Stimulated activated CD8-positive, alpha-beta memory T cell treated with anti-CD3 and anti-CD28 coated beads, Interleukin-7, amount 100 ng/mL, for 1 hour (primary cell): ENCODE measurements at places on chromosomes 7 and 10.
A peak's percentile ranks its signal among the peaks of the same experiment; 100 is the strongest.

- no peak for DNase-seq
These were observed 17.7 kb upstream of the EXOC4 start for GRCh38 chr7:133234961-133235875.

- no peak for DNase-seq
These were observed 263.6 kb downstream of the DOCK4 start for GRCh38 chr7:111942450-111943081.

- no peak for DNase-seq
These were observed 28.2 kb downstream of the ZNF25 start for GRCh38 chr10:37948210-37948609.

DNA sequence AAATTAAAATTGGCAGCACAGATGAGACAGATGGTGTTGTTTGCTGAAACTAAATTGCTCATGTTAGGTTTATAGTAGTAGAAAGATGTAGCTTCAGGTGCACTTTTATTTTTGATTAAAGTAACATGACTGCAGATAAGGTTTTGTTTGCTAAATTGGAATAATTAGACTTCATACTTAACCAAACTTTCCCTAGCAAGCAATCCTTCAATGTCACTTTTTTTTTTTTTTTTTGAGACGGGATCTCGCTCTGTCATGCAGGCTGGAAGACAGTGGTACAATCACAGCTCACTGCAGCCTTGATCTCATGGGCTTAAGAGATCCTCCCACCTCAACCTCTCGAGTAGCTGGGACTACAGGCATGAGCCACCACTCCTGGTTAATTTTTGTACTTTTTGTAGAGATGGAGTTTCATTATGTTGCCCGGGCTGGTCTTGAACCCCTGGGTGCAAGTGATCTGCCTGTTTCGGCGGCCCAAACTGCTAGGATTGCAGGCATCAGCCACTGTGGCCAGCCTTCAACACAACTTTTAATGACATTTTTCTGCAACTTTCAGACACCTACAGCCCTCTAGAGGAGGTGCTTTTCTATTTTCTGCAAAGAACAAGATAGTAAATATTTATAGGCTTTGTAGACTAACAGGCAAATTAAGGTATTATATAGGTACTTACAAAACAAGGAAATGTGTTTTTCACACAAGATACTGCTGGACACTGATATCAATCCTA, 84.8 kb upstream of the CCNY start:
- no peak for DNase-seq

DNA sequence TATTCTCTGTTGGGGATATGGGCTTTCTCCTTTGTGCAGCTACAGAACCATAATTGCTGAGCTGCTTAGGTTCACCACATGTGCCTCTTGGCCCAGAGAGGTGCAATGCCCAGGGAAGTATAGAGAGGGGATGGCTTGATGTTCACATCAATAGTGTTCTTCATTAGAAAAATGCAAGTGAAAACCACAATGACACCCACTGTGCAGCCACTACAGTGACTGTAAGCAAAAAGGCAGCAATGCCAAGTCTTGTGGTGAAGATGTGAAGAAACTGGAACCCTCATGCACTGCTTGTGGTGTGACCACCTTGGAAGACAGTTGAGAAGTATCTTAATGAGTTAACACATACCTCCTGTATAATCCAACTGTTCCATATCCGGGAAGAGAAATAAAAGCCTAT, 318.9 kb upstream of the ZMIZ1 start:
- no peak for DNase-seq

DNA sequence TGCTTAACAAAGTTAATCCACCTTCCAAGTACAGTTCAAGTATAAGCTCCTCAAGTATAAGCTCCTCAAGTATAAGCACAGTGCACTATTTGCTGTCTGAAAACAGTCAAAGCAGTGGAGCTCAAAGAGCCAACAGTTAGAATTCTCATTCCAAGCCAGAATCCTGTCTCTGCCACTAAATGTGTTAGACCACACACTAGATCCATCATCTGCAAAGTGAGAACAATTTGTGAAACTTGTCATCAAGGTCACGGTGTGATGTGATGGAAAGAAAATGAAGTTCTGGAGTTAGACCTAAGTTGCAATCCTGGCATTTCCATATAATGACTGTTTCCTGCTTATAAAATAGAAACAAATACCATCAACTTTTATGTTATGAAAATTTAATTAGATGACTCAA, 602.5 kb downstream of the TNS3 start:
- DNase-seq = no peak

- DNase-seq = no peak
These were observed 2.6 kb upstream of the ANKRD61 start for GRCh38 chr7:6028563-6028962.

DNA sequence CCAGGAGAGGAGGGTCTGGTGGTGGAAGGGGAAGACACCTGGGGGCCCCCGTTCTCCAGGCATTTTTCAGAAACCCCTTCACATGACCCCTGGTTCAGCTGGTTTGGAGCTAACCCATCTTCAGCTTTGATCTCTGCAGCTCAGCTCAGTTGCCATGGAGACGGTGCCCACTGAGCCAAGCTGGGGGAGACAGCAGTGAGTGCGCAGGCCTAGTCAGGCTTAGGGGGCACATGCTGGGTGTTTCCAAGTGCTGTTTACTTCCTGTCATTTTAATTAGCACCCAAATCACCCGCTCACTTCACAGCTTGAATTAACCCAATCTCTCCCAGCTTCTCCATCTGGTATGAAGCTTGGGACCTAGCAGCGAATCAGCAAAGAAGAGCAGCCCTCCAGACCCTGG, 9.0 kb downstream of the SPOCK2 start:
- DNase-seq = peak; percentile 58

GRCh38 chr7:1851721-1852516, 181.8 kb downstream of the ELFN1 start:
- no peak for DNase-seq

DNA sequence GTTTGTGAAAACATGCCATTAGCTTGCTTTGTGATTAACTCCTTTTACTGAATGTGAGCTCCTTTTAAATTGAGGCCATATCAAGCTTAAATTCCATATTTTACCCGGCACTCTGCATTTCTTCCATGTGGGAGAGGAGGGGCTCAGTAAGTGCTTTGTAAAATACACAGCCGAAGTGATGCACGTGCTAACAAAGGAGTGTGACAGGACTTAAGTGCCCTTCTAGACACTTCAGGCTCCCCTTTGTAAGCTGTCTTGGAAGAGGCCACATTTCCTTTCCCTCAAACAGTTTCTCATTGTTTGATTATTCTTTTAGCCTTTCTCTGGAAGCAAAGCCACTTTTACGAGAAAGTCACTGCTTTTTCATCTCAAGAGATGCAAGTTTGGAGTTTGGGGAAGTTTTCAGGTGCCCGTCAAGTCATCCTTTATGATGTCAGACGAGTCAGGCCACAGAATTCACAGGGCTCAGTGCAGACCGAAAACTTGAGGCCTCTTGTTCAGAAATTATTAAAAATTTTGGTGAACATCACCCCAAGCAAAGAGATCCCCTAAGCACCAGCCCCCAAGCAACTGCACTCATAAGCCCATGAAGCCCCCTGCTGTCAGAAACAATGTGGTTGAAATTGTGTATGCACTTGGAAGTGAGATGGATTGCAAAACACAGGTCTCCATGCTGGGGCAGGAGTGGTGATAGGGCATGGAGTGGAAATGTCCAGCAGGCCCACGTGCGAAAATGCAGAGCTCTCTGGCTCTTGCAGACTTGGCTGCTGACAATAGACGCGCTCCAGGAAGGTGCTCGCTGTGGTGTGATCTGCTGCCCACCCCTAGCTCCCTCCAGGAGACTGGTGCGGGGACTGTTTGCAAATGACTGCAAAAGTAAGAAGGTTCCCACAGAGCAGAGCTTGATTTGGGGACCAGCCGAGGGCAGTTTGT, 11.5 kb downstream of the IKZF1 start:
- DNase-seq = no peak

DNA sequence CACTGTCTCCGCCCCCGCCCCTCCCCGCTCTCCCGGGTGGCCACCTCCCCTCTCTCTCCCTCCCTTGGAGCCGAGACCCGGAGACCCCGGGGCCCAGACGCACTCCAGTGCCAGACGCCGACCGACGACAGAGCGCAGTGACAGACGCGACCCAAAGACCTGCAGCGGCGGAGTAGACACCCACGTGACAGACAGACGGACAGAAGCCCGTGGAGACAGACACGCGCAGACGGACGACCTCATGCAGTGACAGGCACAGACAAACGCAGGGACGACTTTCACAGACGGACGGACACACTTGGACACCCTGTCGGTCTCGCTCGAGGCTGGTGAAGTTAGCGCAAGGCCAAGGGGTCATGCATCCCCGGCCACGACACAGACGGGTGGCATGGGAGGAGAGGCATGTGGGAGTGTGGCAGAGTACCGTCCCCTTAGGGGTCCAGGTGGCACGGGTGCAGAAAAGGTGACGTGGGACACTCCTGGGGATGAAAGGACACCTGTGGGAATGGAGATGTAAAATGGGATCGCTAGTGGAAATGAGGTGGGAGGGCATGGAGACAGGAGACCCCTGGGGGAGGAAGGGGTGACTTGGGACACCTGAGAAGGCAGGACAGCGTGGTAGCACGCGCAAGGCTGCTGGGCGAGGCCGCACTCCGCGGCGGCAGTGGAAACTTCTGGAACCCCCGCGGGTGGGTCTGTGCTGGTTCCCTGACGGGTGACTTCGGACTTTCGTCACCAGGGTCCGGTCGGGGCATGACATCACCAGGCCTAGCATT, 456 bp upstream of the ACHE start:
- DNase-seq = no peak

DNA sequence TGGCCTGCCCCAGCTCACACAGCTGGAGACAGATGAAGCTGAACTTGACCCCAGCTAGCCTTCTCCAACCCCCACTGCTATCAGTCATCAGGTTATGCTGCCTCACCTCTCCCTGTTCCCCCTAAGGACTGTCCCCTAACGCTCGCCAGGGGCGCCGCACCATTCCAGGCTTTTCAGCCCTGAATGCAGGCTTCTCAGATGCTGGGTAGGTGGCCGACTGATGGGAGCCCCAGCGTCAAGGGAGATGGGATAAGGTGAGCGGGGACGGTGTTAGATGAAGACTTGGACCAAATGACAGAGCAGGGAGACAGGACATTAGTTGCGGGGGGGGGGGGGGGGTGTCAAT, 15.8 kb upstream of the OPALIN start:
- DNase-seq = no peak

GRCh38 chr10:59505926-59506325, 143.6 kb upstream of the FAM13C start:
- no peak for DNase-seq

DNA sequence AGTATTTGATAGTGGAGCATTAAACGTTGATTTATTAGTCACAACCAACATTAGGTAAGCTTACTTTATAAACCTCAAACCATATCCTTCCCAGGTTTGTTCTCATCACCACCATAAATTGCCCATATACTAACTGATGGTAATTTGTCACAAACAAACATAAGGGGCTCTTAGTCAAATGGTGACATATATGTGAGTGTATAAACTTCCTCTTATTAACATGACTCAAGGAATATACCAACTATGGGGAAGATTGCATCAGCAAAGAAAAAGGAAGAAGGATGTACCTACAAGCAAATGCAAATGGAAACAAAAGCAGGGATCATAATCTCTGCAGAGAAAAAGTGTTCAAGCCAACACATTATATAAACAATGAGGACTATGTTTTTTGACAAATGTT, 418.2 kb upstream of the AKR1E2 start:
- no peak for DNase-seq

DNA sequence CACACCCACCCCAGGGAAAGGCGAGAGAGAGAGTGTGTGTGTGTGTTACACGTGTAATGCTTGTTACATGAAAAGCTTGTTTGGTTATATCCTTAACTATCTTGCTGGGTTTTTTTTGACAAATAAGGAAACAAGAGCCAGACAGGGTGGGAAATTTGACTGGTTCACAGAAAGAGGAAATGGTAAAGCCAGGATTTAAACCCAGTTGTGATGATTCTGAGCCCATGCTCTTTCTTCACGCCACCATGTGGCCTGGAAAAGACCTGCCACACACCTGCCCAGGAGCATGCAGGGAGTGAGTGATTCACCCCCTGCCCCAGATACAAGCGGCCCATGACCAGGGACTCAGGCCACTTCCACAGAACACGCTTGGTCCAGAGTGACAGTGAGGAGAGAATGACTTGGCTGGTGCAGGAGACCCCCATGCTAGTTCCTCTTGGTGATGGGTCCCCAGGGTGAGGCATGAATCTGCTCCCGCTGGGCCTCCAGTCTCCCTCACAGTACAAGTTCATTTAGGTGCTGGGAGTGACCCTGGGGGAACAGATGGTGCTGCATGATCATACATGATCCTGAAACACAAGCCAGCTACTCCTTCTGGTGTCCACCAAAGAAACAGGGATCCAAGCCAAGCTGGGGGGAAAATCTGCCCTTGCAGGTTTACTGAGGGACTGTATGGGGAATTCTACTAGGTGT, 21.0 kb upstream of the EIF5AL1 start:
- no peak for DNase-seq

DNA sequence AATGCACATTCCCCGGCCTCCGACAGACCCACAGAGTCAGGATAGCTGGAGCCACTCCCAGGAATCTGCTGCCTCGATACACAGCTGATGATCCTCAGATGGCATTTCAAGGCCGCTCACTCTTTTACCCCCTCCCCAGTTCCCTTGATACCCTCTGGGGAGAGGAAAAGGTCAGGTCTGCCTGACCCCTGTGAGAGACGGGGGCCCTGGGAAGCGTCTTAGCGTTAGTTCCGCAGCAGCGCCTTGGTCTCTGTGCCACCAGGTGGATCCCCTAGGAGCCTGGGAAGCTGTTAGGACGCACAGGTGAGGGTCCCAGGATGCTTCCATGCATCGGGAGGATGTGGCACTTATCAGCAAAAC, 420.5 kb upstream of the FOXK1 start:
- no peak for DNase-seq

- DNase-seq = no peak
These were observed 142.6 kb upstream of the LSM8 start for GRCh38 chr7:118041251-118041878.

- no peak for DNase-seq
These were observed 197.7 kb upstream of the FRMD4A start for GRCh38 chr10:14528450-14528849.

DNA sequence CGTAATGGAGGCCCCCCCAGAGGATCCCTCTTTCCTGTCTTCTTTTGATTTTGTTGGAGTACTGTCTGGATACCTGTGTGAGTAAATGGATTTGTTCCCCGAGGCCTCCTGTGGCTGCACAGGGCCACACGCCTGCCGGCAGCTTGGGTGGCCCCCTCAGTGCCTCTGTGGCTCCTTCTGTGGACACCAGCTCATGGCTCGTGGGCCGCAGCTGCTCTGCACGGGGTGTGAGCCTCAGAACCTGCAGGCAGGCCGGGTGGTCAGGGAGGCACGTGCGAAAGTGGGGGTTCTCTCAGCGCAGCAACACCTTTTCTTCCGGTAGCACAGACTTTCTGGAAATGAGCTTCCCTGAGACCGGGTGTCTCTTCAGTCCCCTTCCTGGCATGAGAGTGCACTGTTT, 70.3 kb downstream of the WDR37 start:
- no peak for DNase-seq

- peak; percentile 13 for DNase-seq
These were observed 711 bp downstream of the NAMPT start for GRCh38 chr7:106283831-106284713.

- no peak for DNase-seq
These were observed 1020.5 kb downstream of the LRMDA start for GRCh38 chr10:76451911-76452310.

- no peak for DNase-seq
These were observed 103.1 kb downstream of the KLF6 start for GRCh38 chr10:3681642-3682554.

GRCh38 chr7:100983451-100984187, 14.3 kb downstream of the MUC12 start:
- DNase-seq = no peak
